ENCODE measurements at places on chromosomes 3 and 15.
A peak's percentile ranks its signal among the peaks of the same experiment; 100 is the strongest.

- DNase-seq: no peak
Observed at GRCh38 chr3:52537165-52537620, 788 bp downstream of the UQCC5 start.

GRCh38 chr15:101469520-101470288 lies 19.8 kb downstream of the PCSK6 start:
- DNase-seq: no peak

GRCh38 chr3:40073310-40074007 lies 236.0 kb upstream of the EIF1B start:
- peak; percentile 68 for DNase-seq

- DNase-seq: no peak
Observed at GRCh38 chr15:27642981-27643380, 456.1 kb downstream of the OCA2 start.

DNA sequence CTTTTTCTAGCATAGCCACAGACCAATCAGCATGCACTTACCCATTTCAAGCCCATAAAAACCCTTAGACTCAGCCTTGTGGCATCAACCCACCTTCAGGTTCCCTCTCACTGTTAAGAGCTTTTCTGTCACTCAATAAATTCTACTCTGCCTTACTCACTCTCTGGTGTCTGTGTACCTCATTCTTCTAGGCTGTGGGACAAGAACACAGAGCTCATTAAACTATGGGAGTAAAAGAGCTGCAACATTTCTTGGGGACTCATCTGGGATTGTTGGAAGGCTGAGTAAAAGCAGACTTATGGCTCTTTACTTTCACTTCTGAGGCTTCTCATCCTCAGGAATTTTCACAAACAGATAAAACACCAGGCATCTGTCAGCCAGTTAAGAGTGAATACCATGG lies 879.3 kb downstream of the ROBO2 start:
- DNase-seq: no peak

- DNase-seq: no peak
Observed at GRCh38 chr3:182962166-182962565, 18.2 kb downstream of the DCUN1D1 start.

DNA sequence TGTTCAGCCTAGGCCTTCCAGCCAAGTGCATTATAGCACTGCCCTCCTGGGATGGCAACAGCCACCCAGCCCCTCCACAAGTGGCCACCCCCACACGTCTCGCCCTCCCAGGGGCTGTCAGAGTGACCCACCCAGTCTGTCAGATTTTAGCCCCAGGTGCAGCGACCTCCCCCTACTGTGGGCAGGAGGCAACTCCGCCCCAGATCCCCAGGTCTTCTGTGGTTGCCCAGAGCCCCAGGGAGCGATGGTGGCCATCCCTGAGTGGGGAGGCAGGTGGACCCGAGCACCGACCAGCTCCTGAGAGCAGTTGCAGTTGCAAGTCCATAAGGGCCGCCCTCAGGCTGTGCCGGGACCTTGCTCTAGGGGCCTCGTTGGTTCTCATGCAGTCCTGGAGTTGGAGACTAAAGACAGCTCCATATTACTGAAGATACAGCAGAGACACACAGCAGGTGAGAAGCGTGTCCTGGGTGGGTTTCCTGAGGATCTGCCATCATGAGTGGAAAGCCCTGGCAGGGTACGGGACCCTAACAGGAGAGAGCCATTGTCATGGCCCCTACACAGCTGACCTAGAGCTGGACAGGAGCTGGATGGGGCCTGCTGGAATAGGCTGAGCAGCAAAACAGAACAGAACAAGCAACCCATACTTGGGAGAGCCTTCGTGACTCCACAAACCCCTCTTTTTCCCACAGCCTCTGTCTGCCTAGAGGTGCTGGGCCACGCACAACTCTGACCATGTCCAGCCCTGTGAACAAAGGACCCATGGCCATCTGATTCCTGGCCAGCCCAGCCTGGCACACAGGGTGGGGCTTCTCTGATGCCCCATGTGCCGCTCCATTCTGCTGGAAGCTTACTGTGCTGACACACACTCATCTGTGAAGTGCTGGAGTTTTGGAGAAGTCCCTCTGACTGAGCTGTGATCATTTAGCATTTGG lies 110.3 kb upstream of the ALDH1A3 start:
- no peak for DNase-seq

GRCh38 chr15:40584191-40584590 lies 9.9 kb upstream of the KNL1 start:
- DNase-seq: no peak

- DNase-seq: no peak
Observed at GRCh38 chr3:182392182-182392937, 400.9 kb upstream of the ATP11B start.

- no peak for DNase-seq
Observed at GRCh38 chr15:99076109-99076508, 28.8 kb upstream of the SYNM start.

All from ELF-1 (cell line).